NCI-H1436 treated with DMSO at 0.1 percent for 48 hours (cell line): ENCODE measurements at places on chromosomes 3 and 15.

- DNase-seq, result no peak
These were observed 11.2 kb upstream of the KLHL40 start for GRCh38 chr3:42674146-42674545.

DNA sequence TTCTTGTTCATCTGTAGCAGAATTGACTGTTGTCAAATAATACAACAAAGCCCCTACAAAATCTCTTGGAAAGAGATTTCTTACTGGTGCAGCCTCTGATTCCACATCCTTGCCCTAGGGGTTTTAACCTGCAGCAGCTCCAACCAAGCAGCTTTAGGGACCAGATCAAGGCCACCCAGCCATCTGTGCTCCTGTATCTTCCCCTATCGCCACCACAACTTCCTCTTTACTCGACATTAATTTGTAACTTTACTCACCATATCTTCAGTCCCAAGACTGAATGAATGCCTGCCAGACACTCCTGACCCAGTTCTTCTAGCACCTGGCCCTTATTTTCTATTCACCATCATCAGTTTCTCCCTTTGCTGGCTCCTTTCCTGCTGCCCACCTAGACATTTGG, 156.6 kb upstream of the IL12A start:
- DNase-seq, result no peak

DNA sequence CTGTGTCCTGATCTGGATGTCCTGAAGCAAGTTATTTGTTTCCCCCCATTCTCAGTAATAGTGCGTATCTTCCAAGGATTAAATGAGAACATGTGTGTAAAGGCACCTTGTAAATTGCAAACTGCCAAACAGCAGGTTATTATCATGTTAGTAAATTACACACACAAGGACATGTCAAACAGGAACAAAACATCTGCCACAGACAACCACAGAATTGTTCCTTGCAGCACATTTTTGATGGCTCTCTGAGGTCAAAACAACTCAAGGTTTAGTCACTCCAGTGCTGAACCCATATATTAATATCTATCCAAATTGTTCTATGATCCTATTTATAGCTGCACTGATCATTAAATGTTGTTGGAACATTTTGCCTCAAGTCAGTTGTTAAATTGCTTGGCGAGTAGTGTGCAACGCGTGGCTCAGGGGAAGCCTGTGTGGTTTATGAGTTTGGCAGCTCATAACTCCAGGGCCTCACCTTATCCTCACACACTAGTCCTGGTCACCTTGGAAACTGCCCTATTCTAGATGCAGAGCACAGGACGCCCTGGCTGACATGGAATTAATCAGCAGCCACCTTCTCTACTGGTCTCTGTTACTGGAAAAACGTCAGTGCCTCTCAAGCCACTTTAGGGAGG, 46.3 kb upstream of the CDV3 start:
- no peak for DNase-seq

DNA sequence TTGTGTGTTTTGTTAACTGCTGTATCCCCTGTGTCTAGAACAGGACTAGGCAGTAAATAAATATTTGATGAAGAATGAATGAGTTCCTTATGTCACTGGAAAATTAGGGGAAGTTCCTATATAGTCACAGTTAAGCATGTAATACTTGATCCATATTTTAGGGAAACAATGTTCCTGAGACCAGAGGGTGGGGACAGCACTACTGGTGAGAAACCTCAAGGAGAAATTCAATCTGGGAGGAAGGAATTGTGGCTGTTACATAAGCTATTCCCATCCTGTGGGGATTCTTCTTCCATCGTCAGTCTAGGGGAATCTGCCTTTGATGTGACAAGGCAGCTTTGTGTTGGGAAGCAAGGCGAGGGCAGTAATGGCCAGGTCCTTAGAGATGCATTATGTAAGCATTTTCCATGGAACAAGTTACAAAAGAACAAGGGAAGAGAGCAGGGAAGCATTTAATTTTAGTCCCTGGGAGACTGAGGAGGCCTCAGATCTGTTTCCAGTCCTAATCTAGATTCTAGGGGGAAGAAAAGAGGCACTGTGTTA, 219.3 kb upstream of the TTC14 start:
- DNase-seq, result no peak

DNA sequence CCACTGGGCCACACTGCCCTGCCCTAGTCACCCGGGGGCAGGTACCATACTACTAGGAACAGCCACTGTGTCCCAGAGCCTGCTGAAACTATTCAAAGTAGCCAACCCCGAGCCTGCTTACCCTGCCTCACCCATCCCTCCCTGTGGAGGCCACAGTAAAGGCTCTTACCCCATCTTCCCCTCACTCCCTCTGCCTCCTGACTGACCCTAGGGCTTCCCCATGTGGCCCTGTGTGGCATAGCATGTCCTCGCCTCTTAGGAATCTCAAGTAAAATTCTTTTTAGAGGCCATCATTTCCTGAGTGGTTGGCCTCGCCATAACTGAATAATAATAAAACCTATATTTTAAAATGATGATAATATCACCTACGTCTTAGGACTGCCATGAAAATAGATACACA, 112.2 kb upstream of the SLC6A11 start:
- no peak for DNase-seq

DNA sequence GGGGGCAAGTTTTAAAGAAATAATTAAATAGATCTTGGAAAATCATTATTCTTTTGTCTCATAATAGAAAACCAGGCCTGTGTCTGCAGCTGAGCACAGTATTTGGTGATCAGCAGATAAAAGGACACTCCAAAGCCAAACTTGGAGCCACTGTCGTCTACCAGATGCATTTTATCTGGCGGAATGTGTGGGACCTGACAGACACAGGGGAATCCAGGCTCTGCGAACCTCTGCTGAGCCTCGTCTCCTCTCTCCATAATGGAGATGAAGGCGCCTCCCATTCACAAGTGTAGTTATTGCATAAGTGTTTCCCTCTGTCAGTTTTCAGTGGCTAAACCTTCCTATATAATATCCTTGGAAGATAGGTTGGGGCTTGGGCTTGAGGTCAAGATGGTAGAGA, 42.1 kb downstream of the EEFSEC start:
- DNase-seq, result no peak

DNA sequence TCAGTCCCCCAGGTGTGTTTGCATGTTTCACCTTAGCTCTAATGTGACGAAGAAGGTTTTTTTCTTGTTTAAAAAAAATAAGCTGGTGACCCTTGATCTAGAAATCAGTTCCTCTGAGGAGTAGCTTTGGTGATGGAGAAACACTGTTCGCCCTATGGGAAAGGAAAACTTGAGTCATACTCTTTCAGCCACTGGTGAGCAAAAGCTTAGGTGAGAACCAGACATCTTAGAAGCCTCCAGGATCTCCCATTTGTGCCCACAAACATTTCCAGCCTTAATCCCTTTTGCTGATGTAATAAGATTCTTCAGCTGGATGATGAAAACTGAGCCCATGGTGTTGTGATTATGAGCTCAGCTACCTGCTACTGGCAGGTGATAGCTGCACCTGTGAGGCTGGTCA, 37.8 kb downstream of the SLC27A2 start:
- no peak for DNase-seq

GRCh38 chr15:95684693-95685115, 645.8 kb upstream of the NR2F2 start:
- no peak for DNase-seq

GRCh38 chr15:95146481-95146880, 915.1 kb downstream of the MCTP2 start:
- DNase-seq, result no peak

DNA sequence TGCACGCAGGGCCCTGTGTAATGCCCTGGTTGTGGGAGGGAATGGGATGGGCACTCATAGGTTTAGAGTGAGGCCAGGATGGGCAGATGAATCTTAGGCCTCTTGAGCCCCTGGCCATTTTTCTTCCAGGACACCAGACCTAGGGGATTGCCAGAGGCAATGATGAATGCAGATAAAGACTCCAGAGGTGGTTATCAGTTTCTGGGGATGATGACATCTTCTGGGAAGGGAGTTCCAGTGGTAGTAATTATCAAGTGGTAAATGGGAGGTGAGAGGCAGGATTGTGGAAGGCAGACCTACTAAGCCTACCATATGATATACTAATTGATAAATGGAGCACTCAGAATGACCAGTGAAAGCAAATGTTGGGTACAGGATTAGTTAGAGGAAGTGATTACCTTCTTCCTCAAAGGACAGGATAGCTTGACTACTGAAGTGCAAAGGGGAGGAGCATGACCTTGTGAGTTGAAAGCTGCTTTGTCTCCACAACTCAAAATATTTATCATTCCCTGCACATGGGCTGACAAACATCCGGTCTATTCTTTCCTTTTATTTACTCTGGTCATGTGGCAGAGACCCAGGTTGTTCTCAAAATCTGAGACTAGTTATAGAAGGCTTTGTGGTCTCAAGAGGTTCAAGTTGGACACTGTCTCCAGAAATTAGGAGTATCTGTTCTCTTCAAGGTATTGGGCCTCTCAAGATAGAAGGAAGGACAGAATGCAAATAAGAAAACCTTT, 10.2 kb upstream of the MAPK6 start:
- DNase-seq, result no peak

- DNase-seq, result no peak
These were observed 367.5 kb upstream of the THBS1 start for GRCh38 chr15:39213385-39213840.

DNA sequence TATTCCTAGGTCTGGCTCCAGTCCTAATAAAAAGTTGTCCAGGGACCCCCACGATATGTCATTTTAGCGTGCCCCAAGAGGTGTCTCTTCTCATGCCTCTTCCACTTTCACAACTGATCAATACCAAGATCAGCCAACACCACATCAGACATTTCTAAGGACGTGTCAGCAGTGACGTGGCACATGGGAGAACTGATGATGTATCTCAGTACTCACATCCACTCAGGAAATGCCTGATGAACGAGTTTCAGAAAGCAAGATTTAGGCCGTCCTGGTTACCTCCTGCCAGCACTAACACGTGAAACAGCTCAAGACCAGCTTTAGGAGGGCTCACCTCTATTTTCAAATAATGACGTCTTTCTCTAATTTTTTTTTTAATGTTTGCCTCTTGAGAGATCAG, 19.6 kb downstream of the VGLL4 start:
- no peak for DNase-seq

GRCh38 chr3:99928771-99929744, 111.4 kb downstream of the CMSS1 start:
- no peak for DNase-seq

- DNase-seq, result no peak
These were observed 409.2 kb downstream of the DIPK2A start for GRCh38 chr3:144380849-144381248.

GRCh38 chr3:52830535-52831258, at the start of gene ITIH4:
Gene ITIH4, minus strand, starts transcription at chr3:52830672. Its CDS starts 30 bp downstream, at chr3:52830642.
- no peak for DNase-seq

GRCh38 chr3:111702996-111703985, 108.1 kb upstream of the ZBED2 start:
- DNase-seq, result no peak

DNA sequence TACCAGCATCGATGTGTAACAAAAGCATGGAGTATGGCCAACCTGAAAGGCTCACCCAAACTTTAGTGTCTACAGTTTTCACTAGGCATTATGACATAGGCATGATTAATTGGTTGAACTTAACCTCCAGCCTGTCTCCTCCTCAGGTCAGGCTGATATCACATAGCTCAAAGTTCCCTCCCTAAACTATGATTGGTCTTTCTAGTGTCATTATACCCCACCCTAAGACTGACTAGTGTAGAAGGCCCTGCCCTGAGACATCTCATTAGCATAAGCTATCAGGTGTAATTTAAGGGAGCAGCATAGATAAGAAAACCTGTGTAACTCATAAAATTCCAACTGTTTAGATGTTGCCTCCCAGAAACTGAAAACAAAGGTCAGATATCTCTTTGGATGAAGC, 195.2 kb downstream of the ALCAM start:
- DNase-seq, result no peak

DNA sequence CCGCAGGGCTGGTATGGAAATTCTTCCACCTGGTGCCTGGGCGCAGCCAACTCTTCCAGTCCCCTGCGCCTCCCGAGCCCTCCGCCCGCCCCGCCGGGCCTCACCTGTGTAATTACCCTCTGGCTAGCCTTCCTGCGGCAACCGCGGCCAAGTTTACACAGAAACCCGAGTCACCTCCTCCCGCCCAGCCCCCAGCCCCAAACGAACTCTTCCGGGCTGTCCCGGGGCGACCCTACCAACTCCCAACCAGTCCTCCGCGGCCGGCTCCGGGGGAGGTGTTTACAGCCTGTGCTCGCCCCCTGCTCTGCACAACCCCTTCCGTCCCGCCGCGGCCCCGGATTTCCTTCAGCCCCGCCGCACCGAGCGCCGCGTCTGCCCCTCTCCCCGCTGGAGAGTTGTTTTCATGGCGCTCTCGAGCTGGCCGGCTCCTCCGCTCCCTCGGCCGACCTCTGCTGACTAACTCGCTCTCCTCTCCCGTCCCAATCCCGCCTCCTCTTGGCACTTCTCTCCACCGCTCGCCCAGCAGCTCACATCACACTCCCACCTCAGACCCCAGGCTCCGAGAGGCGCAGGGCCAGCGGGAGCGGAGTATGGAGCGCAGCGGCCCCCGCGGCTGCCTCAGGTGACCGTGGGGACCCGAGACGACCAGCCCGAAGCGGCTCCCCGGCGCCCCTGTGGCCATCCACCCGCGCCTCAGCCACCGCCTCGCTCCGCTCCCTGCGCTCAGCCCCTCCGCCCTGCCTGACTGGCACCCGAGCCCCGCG, 538 bp downstream of the ATOSA start:
- no peak for DNase-seq

DNA sequence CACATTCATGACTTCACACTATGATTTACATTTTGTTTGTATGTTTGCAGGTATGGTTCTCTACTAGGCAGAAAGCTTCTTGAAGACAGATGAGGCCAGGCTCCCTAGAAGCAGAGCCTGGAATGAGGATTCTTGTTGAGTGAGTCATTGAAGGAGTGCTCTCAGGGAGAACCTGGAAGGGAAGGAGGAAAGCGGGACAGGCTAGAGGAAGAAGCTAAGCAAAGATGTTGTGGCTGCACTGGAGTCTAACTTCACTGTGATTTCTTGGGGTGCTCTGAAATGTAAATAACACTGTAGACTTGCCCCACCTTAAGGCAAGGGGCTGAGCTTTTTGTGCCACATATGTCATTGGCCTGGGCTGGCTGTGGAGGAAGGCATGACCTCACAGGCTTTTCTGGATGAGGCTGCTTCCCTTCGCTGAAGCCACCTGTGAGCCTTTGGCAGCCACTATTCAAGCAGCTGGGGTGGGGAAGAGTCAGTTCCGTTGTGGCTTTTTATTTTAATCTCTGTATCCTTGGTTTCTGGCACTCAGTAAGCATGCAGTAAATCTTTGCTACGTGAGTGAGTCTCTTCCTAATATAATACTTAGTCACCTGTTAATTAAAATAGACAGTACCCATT, 307.3 kb downstream of the SV2B start:
- DNase-seq, result no peak

- DNase-seq, result no peak
These were observed 63.7 kb upstream of the SENP5 start for GRCh38 chr3:196803891-196804468.

GRCh38 chr3:102087236-102087635, 237.9 kb downstream of the NFKBIZ start:
- no peak for DNase-seq

DNA sequence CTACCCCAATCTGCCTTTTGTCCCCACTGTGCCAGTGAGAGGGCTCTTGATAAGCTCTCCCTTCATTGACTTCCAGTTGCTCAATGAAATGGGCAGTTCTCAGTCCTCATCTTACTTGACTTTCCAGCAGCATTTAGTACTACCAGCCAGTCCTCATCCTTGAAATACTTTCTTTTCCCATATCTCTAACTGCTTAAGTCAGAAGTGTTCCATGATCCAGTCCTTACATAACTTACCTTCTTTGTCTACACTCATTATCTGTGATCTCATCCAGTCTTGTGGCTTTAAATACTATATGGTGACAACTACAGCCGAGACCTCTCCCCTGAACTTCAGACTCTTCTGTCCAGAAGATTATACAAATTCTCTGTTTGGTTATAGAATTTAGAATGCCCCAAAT, 28.7 kb downstream of the RARRES1 start:
- no peak for DNase-seq

GRCh38 chr15:88838667-88839066, 35.4 kb downstream of the ACAN start:
- no peak for DNase-seq
